Lung (tissue), 17 donors: ENCODE measurements at places on chromosomes 7 and 10. TPM values are rescaled to one million over a fixed set of nuclear protein-coding genes. Genes with fewer than 3 reads are reported as not detected.

- peaks cover 4% of the 10 kb centered on the region for H3K4me1 ChIP-seq
- DNase-seq, result peak; percentile 93
- no peaks in the 10 kb centered on the region for H3K36me3 ChIP-seq
- H3K27me3 ChIP-seq, result no peaks in the 10 kb centered on the region
- no peak overlapping the region for H3K4me3 ChIP-seq
Measured at GRCh38 chr10:32377458-32378259, 30.7 kb upstream of the EPC1 start.

DNA sequence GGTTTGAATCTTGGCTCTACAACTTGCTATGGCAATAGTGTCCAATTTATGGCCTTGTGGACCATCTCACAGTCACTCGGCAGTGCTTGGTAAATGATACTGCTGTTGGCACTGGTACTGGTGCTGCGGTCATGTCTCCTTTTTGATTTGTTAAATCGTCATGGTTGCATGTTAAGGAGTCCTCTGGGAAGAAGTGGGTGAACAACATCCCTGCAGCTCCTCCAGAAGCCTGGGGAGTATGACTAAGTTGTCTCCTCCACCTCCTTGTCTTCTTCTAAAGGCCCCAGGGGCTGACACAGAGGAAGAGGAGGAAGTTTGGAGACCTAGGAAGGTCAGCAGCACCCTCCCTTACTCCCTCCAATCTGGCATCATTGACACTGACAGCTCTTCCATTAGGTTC lies 8.5 kb downstream of the ITPRIP start:
- H3K36me3 ChIP-seq, result no peaks in the 10 kb centered on the region
- peaks cover 81% of the 10 kb centered on the region for H3K4me1 ChIP-seq
- H3K4me3 ChIP-seq, result no peak overlapping the region
- peak overlapping the region; percentile 83 for H3K27ac ChIP-seq

DNA sequence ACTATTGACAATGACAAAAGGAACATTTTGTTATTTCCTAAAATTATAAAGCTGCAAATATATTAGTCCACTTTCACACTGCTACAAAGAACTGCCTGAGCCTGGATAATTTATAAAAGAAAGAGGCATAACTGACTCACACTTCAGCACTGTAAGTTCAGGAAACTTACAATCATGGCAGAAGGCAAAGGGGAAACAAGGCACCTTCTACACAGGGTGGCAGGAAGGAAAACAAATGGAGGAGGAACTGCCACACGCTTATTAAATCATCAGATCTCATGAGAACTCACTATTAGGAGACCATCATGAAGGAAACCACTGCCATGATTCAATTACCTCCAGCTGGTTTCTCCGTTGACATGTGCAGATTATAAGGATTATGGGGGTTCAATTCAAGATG lies 203.1 kb downstream of the TPK1 start:
- DNase-seq, result no peak
- no peaks in the 10 kb centered on the region for H3K36me3 ChIP-seq
- no peak overlapping the region for H3K27ac ChIP-seq
- no peaks in the 10 kb centered on the region for H3K4me1 ChIP-seq
- no peak overlapping the region for H3K4me3 ChIP-seq
- H3K27me3 ChIP-seq, result no peaks in the 10 kb centered on the region

The OPN1SW gene
- total RNA-seq, result not detected

The HOXA10 gene
- total RNA-seq, result not detected

The PAPOLB gene
- total RNA-seq, result 1.9 TPM

GRCh38 chr10:107033799-107034422 lies 130.6 kb downstream of the SORCS1 start:
- no peak overlapping the region for H3K27ac ChIP-seq

GRCh38 chr7:86749741-86750665 lies 106.3 kb downstream of the GRM3 start:
- no peak overlapping the region for H3K27ac ChIP-seq
- DNase-seq, result no peak
- no peaks in the 10 kb centered on the region for H3K4me1 ChIP-seq
- no peak overlapping the region for H3K4me3 ChIP-seq
- no peaks in the 10 kb centered on the region for H3K27me3 ChIP-seq
- no peaks in the 10 kb centered on the region for H3K36me3 ChIP-seq

The GIMAP6 gene
- 53.7 TPM for total RNA-seq

The PKD2L1 gene
- 1.1 TPM for total RNA-seq

DNA sequence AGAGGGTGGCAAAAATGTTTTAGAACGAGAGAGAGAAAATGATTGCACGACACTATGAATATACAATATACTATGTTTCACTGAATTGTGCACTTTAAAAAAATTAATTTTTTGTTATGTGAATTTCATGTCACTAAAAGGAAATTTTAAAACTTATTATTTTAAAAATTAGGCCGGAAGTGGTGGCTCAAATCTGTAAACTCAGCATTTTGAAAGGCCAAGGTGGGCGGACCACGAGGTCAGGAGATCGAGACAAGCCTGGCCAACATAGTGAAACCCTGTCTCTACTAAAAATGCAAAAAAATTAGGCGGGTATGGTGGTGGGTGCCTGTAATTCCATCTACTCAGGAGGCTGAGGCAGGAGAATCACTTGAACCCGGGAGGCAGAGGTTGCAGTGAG lies 642.5 kb downstream of the XPNPEP1 start:
- H3K36me3 ChIP-seq, result no peaks in the 10 kb centered on the region
- H3K4me1 ChIP-seq, result no peaks in the 10 kb centered on the region
- no peak overlapping the region for H3K4me3 ChIP-seq
- no peak for DNase-seq
- H3K27me3 ChIP-seq, result no peaks in the 10 kb centered on the region

DNA sequence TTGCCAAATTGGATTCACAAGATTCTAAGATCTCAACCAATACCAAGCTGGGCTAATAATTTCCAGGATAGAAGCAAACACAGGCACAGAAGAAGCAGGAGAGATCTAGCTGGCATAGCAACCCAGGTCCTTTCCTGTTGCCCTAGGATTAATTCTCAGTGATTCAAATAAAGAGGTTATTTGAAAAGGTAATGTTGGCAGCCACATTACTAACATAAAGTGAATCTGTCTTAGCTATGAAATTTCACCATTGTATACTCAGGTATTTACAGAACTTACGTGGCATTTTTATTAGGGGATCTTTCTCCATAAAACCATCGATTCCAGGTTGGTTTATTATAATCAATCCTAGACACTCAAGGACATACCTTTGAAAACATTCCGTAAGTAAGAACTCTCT lies 379.3 kb upstream of the POM121L12 start:
- H3K4me1 ChIP-seq, result no peaks in the 10 kb centered on the region
- no peak overlapping the region for H3K27ac ChIP-seq
- H3K27me3 ChIP-seq, result no peaks in the 10 kb centered on the region
- H3K4me3 ChIP-seq, result no peak overlapping the region
- DNase-seq, result no peak

The ZC3HAV1L gene
- 30.7 TPM for total RNA-seq

DNA sequence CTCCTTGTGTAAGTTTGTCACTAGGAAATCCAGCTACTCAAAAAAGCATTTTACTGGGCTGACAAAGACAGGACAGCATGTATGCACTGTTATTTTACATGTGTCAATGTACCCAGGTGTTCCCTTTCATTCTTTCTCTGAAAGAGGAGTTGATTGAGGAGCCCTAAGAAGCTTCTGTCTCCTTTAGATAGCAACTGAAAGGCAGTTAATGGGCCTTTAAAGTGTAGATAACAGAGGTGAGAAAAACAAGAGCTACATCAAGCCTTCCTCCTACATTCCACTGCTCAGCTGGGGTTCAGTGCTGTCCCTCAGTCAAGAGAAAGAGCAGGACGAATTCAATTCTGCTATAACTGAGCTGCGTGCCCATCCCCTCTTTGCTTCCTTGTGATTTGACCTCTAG lies 12.8 kb upstream of the WIPF3 start:
- no peaks in the 10 kb centered on the region for H3K36me3 ChIP-seq
- H3K4me1 ChIP-seq, result no peaks in the 10 kb centered on the region
- no peaks in the 10 kb centered on the region for H3K27me3 ChIP-seq
- DNase-seq, result no peak
- H3K4me3 ChIP-seq, result no peak overlapping the region
- H3K27ac ChIP-seq, result no peak overlapping the region

- peak; percentile 31 for DNase-seq
- H3K27ac ChIP-seq, result peak overlapping the region; percentile 59
- peak overlapping the region; percentile 92 for H3K4me3 ChIP-seq
Measured at GRCh38 chr10:91907914-91908336, 1.4 kb downstream of the FGFBP3 start.

GRCh38 chr7:55016061-55016745 lies 2.6 kb upstream of the EGFR start:
- no peak overlapping the region for H3K4me3 ChIP-seq
- H3K27ac ChIP-seq, result no peak overlapping the region
- no peaks in the 10 kb centered on the region for H3K27me3 ChIP-seq
- peaks cover 8% of the 10 kb centered on the region for H3K4me1 ChIP-seq
- no peak for DNase-seq

- H3K4me1 ChIP-seq, result no peaks in the 10 kb centered on the region
- DNase-seq, result peak; percentile 73
- H3K27ac ChIP-seq, result no peak overlapping the region
- H3K36me3 ChIP-seq, result no peaks in the 10 kb centered on the region
- H3K4me3 ChIP-seq, result no peak overlapping the region
Measured at GRCh38 chr7:93055543-93056107, 62.2 kb downstream of the SAMD9 start.

The HK1 gene
- total RNA-seq, result 57.4 TPM

DNA sequence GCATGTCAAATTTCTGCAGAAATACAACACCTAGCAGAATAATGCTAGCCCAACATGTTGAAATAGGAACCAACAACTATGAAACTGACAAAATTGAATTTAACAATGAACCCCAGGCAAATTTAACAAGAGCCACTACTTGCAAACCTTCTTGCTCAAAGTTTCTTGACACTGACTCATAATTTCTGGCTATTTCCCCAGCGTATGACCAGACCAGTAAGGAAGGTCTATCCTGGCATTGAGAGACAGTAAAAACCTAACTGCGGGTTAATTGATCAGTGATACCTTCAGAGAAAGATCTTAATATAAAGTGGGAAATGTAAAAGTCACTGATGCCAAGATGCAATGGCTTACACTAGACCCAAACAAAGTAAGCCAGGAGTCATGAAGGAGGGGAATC lies 510.1 kb downstream of the ARL4A start:
- DNase-seq, result no peak
- no peak overlapping the region for H3K4me3 ChIP-seq
- no peaks in the 10 kb centered on the region for H3K27me3 ChIP-seq
- no peak overlapping the region for H3K27ac ChIP-seq
- H3K4me1 ChIP-seq, result no peaks in the 10 kb centered on the region

DNA sequence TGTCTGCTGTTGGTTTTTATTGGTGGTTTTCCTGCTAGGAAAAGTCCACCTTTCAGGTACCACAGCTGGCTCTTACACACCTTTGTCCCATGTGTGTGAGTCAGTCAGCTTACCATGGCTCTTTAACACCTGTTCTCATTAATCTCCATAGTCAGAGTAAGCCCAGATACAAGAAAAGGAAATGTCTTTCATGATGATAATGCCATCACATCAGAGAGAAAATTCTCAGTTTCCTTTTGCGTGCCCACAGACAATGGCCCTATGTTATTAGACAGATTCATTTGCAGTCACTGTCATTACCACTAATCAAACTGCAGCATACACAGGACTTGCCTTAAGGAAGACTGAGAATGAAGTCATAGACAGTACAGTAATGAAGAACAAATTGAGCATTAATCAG lies 1583.6 kb upstream of the LRRTM3 start:
- no peaks in the 10 kb centered on the region for H3K4me1 ChIP-seq
- H3K4me3 ChIP-seq, result no peak overlapping the region
- no peaks in the 10 kb centered on the region for H3K27me3 ChIP-seq

DNA sequence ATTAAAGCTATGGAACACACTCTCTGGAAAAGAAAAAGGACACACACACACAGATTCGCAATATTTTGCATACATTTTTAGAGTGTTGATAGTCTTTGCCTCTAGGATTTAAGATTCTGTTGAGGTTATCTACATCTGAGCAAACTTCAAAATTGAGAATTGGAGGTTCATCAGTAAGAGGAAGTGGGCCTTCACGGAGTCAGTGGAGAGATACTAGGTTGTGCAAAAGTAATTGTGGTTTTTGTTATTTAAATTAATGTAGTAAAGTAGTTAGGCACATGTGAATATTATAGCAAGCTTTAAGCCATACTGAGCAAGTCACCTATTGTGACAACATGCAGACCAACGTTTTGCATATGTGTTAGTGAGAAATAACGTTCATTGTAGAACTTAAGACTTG lies 19.8 kb upstream of the NXPH1 start:
- H3K36me3 ChIP-seq, result no peaks in the 10 kb centered on the region
- H3K27ac ChIP-seq, result no peak overlapping the region
- no peaks in the 10 kb centered on the region for H3K4me1 ChIP-seq
- no peak for DNase-seq

GRCh38 chr10:13026873-13027272 lies 25.4 kb upstream of the CCDC3 start:
- no peak overlapping the region for H3K27ac ChIP-seq
- no peak overlapping the region for H3K4me3 ChIP-seq
- H3K27me3 ChIP-seq, result no peaks in the 10 kb centered on the region

DNA sequence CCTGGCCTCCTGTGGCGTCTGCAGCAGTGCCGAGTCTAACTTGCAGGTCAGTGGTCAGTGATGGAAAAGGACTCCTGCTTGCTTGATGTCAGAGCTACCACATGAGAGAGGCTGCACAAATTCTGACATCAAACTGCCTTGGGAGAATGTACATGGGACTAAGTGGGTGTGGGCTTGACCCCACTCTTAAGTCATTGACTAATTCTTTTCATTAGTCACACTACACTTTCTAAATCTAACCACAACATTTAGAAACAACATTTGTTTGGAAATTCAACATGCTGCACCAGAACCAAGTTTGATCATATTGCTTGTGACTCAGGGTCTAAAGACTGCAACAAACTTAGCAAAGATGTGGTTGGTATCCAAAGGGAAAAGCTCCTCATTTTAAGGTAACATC lies 24.4 kb upstream of the CDC14C start:
- H3K27ac ChIP-seq, result no peak overlapping the region
- H3K4me1 ChIP-seq, result no peaks in the 10 kb centered on the region
- no peaks in the 10 kb centered on the region for H3K36me3 ChIP-seq
- no peak overlapping the region for H3K4me3 ChIP-seq

DNA sequence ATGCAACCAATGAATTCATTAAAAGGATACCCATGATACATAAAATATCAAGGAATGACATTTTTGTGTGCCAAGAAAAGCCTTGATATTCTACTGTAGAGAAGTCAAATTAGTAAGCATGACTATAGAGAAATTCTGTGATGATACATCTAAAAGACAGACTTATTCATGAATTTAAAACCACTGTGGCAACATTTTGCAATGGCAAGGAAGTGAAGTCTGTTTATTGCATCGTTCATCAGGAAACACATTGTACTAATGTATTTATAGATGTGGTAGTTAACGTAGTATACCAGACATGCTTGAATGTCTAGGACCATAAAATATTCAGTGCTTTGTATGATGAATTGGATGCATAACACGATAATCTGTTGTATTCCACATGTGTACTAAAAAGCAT lies 9.3 kb upstream of the CLEC5A start:
- DNase-seq, result no peak
- no peak overlapping the region for H3K4me3 ChIP-seq
- H3K36me3 ChIP-seq, result no peaks in the 10 kb centered on the region
- no peaks in the 10 kb centered on the region for H3K4me1 ChIP-seq
- H3K27me3 ChIP-seq, result no peaks in the 10 kb centered on the region

The TRIM50 gene
- not detected for total RNA-seq

GRCh38 chr10:121469797-121470606 lies 128.2 kb downstream of the FGFR2 start:
- H3K27me3 ChIP-seq, result no peaks in the 10 kb centered on the region
- no peak overlapping the region for H3K4me3 ChIP-seq
- no peak overlapping the region for H3K27ac ChIP-seq
- DNase-seq, result no peak

- DNase-seq, result no peak
- no peaks in the 10 kb centered on the region for H3K4me1 ChIP-seq
- H3K4me3 ChIP-seq, result no peak overlapping the region
Measured at GRCh38 chr10:22816298-22816653, 101.9 kb upstream of the PIP4K2A start.
